Hematopoietic multipotent progenitor cell treated with erythropoietin and hydrocortisone succinate and interleukin-3 and kit ligand, for 15 days (in vitro differentiated cells): ENCODE measurements at places on chromosomes 2 and 18.

- no peak for DNase-seq
Measured at GRCh38 chr2:159711562-159712142, 654 bp upstream of the MARCHF7 start.

DNA sequence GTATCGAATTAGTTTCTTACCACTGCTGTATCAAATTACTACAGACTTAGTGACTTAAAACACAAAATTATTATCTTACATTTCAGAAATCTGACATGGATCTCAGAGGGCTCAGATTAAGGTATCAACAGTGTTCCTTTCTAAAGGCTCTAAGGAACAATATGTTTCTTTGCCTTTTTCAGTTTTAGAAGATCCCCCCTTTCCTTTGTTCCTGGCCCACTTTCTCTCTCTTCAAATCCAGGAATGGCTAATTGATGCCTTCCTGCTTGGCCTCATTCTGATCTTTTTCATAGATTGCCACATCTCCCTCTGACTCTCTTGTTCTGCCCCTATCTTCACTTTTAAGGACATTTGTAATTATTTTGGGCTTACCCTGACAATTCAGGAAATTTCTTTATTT is 65.7 kb downstream of the LRP1B start:
- DNase-seq, result no peak

DNA sequence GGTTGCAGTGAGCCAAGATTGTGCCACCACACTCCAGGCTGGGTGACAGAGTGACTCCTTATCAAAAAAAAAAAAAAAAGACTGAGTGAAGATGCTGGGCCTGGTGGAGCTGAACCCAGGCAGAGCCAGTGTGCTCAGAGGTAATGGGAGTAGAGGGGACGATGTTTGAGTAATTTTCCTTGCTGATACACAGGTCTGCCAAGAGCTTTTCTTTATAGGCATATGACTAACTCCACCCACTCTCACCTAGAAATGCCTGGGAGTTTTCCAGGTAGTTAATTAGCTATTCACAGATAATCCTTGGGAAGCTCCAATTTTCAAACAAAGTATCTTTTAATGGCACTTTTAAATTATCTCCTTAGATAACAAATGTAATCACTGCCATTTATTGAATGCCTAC is 33.4 kb upstream of the ACSL3 start:
- no peak for DNase-seq

DNA sequence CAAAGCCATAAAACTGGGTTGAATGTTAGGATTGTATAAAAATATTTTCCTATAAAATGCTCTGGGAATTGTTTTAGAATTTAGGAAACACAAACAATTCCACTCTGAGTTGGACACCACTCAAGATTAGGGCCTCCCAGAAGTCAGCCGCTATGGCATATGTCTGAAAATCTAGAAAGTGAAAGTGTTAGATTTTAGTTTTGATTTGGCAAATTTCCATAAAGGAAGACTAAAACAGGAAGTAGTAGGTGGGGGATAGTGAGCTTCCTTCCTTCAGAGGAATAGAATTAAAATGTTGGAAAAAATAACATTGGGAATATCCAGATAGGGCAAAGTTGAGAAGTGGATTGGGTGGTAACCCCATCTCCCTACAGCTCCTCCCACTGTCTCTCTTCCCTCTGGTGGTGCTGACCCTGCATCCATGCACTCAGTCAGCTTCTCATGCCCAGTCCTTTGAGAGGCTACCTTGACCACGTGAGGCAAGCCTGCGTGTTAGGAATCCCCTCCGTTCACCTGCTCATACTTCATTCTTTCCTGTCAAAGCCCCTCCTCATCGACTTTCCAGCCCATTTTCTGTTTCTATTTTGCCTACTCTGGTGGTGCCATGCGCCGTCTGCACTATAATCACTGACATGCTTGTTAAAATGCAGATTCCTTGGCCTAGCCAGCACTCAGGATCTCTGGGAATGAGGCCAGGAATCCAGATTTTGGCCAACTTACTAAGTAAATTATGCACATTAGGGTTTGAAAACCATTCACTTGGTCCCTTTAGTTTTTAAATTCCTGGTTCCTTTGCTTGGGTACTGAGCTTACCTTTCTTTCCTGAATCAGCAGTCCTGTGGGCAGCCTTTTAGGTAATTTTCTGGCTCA is 83.5 kb downstream of the POLE4 start:
- DNase-seq, result no peak

DNA sequence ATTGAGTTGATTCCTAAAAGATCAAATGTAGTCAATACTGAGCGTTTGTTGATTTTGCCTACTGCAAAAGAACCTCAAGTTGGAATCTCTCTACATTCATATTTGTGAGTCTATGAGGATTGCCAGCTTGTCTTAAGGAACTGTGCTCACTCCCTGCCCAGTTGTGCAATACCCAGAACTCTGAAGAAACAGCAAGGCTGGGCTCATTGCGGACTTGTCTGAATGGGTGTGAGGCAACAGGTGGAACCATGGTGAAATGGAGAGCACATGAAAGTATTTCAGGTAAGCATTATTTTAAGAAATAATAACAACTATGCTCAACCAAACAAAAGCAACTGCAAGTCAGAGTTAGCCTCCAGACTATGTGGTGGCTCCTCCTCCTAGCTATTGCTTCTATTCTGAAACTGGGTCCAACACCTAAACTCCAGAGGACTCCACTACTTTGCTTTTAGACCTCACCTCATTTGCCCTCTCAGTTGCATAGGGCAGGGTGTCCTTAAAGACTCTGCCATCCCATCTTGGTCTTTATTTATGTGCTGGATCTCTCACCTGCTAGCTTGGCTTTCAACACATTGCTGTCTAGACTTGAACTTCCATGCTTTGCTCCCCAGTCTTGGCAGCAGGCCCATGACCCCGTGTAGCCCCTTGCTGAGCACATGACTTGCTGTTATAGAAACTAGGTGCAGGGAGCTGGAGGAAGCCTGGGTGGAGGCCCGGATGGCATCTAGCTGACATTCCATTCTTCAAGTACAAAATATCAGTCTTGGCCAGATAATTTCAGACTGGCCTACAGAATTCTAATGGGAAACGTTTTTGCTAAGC is 94.8 kb upstream of the ARL5A start:
- no peak for DNase-seq

DNA sequence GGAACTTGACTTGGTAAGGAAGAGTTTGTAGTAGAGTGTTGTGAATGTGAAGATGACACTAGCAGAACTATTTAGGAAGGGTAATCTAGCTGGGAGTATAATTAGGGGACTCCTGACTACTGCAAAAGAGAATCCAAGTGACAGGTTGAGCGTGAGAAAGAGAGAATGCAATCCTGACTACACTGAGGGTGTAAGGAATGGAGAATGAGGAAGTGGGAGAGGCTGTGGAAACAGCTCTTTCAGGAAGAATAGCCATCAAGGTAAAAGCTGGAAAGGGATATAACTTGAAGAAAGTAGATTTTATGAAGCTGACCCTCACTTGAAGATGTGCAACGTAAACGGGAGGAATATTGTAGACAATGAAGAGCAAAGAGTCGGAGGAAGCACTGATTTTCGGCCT is 41.1 kb upstream of the TTN start:
- no peak for DNase-seq

GRCh38 chr2:20421988-20422370 is 24.9 kb upstream of the RHOB start:
- no peak for DNase-seq

GRCh38 chr2:144607891-144608521 is 88.1 kb upstream of the ZEB2 start:
- no peak for DNase-seq

- no peak for DNase-seq
Measured at GRCh38 chr18:77053616-77054287, 78.8 kb downstream of the MBP start.

GRCh38 chr2:238106698-238107524 is 6.8 kb downstream of the ESPNL start:
- no peak for DNase-seq

DNA sequence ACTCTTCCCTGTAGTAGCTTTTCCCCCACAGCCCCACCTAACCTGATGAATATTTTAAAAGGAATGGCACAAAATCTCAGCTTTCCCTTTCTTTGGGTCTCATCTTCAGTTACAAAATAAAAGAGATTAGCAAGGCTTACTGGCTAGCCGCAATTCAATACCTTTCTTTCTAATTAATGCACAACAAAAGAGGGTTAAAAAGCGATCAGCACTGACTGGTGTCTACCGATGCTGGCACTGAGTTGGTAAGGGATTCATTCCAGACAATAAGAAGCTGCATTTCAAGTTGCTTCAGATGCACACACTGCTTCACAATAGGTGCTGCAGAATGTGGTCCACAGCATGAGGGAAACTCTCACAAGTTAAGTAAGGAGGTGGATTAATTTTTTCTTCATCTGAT is 41.9 kb downstream of the HDHD2 start:
- DNase-seq, result no peak

GRCh38 chr2:236658974-236659757 is 89.5 kb downstream of the ACKR3 start:
- DNase-seq, result no peak

DNA sequence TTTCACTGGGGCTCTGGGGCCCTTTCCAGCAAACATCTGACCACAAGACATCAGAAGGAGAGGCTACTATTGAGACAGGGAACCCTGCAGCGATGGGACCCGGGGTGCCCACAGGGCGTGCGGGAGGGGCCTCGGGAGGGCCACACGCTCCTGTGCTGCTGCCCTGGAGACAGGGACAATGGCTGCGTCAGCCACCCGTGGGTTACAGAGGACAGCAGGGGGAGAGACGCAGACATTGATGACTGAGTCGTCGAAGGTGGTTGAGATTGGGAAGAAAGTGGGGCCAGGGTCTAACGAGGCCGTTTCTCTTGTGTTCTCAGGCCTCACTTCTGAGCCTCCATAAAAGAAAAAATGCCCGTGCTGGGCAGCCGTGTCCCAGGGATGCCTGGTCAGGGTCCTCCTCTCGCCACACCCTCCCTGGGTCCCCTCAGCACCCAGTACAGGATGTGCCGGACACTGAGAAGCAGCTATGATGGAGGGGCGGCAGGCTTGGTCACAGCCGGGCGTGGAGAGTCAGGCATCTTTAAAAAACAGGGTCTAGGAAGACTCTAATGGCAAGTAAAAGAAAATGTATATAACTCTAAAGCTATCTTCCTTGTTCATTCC is 73.9 kb downstream of the NDUFA10 start:
- DNase-seq, result no peak

DNA sequence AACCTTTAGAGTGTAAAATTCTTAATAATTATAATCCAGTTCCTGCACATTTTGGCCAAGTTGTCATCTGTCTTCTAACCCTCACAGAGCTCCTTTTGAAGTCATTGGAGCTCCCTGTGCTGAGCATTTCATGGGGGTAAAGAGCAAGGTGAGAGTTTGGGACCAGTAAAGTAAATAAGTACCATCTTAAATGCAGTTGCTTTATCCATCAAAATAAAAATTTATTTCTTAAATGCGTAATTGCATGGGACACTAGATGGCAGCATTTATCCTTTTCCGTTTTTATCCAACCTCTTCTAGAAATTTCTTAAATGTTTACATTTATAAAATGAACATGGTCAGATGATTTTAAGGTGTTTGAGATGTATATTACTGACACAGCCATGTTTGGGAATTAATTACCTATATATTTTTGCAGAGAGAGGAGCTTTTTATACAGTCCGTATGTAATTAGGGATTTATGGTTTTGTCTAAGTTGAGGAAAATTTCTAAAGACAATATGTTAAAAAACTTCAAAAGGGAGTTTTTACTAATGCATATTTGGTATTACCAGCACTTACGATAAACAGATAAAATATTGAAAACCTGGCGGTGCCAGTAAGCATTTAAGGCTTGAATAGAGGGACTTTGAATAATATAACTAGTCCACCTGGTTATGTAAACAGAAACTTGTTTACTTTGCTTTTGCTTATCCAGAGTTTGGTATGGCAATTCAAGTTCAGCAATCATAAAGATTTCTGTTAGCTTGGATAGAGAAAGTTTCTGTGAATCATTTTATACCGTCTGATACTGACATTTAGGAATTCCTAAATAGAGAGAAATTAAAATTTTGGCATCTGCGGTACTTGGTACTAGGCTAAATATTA is 54.5 kb downstream of the ACSL3 start:
- peak; percentile 15 for DNase-seq

- DNase-seq, result no peak
Measured at GRCh38 chr2:10417551-10418335, 30.4 kb downstream of the ODC1 start.

- no peak for DNase-seq
Measured at GRCh38 chr2:36545871-36546416, 52.0 kb downstream of the FEZ2 start.

DNA sequence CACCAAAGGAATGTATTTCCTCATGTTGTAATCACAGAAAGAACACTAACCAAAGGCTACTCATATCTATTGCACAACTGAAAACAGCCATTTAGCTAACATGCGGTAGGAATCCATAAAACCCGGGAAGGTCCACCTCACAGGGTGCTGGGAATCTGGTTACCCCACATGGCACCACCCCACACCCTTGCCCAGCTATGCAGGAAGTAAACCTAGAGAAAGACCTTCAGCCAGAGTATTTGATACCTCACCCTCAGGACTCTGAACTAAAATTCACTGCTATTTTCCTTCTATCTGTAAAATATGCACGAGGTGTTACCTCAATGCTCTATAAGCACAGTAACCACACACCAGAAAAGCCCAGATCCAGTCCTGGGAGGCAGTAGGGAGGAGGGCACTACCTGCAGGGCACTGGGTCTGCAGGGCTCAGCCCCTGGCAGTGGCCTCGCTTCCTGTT is 45.8 kb downstream of the PTPN2 start:
- DNase-seq, result no peak

- no peak for DNase-seq
Measured at GRCh38 chr18:48356909-48357631, 52.1 kb downstream of the ZBTB7C start.

GRCh38 chr2:96756788-96757476 is 3.8 kb upstream of the CNNM4 start:
- DNase-seq, result no peak

GRCh38 chr2:38887347-38887746 is 2.3 kb upstream of the ARHGEF33 start:
- no peak for DNase-seq

DNA sequence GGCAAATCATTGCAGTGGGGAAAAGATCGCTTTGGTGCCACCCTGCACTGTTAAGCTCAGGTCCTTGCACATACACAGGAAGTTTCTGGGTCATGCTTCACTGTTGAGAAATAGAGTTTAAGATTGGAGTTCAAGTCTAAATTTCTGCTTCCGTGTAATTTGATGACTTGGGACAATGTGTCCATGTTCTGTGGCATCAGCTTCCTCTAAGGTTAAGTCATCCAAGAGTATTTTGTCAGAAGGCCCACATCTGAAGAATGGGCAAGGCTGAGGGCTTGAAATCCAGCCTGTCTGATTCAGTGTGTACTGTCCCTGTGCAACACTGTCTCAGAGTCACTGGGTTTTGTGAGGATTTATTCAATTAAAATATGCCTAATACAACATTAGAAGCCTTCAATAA is 880.7 kb downstream of the SUCLG1 start:
- no peak for DNase-seq
